Activated naive CD4-positive, alpha-beta T cell treated with anti-CD3 and anti-CD28 coated beads, Interleukin-2, amount 50 U/mL, for 16 hours (primary cell): ENCODE measurements at places on chromosomes 7 and 10.

DNA sequence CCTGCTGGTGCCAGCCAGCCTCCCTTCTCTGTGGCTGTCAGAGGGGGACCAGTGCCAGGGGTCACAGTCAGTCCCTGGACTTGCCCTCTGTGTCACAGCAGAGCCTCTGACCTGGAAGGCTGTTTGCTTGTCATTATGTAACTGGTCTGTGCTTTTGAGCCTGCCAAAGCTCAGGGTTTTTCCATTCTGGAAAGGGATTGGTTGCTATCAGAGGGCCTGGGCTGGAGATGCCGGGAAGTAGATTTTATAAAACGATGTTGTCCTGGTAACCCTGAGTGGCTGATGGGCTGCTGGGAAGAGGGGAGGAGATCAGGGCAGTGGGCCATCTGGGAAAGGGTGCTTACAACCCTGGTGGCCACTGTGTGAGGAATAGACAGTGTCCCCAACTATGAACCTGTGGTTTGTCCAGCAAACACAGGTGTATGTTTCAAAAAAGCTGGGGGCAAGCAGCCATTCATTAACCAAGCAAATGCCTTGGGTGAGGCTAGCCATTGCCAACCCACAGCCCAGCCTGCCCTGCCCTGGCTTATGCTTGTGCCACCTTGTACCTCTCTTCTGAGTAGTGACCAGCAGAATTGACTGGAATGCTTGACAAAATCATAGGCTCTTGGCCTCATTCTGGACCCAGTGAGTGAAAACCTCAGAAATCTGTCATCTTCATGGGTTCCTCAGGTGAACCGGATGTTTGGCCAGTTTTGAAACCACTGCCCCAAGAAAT is 21.6 kb downstream of the SFTPD start:
- DNase-seq: no peak

DNA sequence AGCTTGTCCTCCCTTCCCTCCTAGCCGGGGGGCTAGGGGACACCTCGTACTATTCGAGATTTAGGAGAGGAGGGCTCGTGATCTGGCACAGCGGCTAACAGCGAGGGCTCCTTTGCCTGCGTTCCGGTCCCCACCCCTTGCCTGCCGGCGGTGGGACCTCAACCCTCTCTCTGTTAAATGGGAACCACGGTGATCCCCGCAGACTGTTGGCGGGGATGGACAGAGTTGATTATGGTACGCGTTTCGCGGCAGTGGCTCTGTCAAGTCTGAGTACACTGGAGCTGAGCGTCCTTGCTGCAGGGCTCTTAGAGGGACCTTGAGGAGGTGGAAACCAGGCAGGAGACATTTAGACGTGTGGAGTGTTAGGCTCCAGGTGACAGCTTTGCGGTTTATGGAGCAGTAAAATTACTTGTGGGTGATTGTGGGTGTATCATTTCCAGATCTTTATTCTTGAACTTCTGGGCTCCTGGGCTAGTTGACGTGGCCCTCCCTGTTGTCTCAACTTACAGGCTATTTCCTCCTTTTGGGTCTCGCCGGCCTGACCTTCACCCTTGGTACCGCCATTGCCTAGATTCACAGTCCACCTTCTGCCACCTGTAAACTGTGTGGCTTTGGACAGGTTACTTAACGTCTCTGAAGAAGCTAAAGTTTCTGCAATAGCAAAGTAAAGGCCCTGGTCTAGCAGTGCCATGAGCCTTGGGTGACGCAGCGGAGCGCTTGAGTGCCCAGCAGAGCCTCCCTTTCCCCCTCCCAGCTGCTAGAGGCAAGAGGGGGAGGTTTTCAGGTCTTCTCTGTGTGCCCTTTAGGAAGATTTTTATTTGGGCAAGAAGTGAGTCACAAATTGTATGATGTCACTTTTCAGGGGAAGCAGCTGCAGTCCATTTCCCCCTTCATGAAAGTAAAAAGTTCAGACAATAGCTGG is 739 bp downstream of the CASP7 start:
- DNase-seq: peak; percentile 19

- no peak for DNase-seq
Observed at GRCh38 chr10:119642556-119643111, 8.5 kb upstream of the BAG3 start.

DNA sequence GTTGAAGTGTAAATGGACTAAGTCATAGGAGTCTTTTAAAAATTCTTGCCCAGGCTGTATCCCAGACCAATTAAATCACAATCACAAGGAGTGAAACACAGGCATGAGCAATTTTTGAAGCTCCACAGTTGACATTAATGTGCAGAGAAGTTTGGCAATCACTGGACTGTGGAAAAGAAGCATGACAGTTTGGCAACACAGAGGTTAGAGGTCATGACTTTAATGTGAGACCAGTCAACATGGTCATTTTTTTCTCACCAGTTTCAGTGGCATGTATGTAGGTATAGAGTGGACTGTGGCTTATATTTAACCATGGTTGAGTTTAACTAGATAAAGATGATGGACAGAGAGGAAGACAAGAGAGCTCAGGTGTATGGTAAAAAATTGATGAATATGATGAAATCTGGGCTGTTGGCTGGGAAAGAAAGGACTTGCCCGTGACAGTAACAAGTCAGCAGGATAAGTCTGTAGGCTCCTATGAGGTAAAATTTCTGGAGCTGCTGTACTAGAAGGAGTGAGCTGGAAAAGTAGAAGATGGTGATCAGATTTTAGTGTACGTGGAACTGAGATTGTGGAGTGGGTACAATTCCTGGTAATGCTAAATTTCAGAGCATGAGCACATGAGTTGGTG is 432.2 kb upstream of the GHITM start:
- no peak for DNase-seq

DNA sequence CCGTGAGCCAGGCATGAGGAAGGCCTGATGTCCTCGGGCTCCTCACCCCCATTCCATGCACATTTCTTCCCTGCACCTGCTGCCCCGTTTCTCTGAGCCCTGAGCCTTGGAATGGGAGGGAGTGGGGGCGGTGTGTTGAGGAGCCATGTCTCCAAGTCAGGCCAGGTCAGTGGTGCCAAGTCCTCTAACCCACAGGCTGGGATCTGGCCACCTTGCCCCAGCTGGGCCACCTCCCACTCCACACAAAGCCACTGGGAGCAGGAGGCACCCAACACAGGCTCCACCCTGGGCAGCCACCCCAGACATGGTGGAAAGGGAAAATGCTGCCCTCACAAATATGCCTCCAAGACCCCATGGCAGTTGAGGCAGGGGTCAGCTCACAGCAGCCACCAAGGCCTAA is 27.7 kb downstream of the ZCCHC24 start:
- no peak for DNase-seq

DNA sequence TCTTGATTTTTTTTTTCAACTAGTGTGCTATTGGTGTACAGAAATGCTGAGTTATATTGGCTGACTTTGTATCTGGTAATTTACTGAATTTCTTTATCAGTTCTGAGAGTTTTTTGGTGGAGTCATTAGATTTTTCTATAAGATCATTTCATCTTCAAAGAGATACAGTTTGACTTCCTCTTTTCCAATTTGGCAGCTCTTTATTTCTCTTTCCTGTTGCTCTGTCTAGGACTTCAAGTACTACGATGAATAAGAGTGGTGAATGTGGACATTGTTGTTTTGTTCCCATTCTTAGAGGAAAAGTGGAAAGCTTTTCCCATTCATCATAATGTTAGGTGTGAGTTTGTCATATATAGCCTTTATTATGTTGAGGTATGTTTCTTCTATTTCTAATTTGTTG is 50.2 kb downstream of the LOXL4 start:
- DNase-seq: no peak

DNA sequence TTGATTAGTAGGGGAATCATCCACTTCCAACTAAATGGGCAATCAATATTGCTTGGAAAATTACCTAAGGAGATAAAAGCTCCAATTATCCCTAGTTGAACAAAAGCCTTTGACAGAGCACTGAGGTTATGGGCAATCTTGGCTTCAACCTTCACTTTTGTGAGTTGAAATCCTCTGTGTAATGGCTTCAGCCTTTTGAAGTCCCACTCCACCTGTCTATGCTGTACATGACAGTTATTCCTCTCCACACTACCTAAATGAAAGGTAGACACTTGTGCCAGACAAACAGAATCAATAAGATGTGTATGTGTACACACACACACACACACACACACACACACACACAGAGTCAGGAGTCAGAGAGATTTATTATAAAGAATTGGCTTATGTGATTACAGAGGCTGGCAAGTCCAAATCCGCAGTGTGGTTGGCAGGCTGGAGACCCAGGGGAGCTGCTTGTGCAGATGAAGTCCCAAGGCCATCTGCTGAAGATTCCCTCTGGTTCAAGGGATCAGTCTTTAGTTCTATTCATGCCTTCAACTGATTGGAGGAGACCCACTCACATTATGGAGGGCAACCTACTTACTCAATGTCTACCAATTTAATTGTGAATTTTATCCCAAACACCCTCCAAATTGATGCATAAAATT is 164.8 kb upstream of the CDC14C start:
- no peak for DNase-seq

DNA sequence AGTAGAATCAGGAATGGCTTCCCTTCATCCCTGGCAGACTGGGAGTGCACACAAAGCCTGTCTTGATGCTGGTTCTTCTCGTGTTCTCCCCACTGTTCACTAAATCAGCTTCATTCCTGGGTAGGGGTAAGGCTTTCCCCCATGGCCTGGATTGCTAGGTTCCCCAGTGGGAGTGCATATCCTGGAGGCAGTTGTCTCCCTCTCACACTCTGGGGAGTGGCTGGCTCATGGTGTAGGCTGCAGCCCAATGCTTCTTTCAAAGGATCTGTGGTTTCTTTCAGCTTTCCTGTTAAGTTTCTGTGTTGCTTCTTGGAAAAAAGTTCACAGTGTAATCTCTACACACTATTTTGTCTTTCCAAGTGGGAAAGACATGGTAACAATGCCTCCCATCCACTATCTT is 32.6 kb upstream of the ARMC3 start:
- no peak for DNase-seq

GRCh38 chr7:124930173-124930623 is 573 bp upstream of the POT1 start:
- no peak for DNase-seq

DNA sequence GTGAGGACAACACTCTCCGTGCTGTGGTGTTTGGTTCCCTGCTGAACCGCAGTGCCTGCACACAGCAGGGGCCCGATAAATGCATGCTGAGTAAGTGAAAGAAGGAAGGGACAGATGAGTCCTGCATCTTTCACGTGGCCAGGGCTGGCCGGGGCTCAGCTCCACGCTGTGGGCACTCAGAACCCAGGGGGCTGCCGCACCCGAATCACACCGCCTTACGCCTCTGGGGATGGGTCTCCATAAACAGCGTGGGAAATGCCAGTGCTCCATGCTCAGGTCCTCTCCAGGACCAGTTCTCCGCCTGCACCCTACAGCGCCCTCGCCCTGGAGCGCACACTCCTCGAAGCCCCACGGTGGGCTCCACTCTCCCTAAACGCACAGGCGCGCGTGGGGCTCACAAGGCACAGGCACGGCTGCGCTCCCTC is 38.1 kb downstream of the RASGEF1A start:
- no peak for DNase-seq

GRCh38 chr7:83339907-83340306 is 177.2 kb upstream of the PCLO start:
- no peak for DNase-seq

DNA sequence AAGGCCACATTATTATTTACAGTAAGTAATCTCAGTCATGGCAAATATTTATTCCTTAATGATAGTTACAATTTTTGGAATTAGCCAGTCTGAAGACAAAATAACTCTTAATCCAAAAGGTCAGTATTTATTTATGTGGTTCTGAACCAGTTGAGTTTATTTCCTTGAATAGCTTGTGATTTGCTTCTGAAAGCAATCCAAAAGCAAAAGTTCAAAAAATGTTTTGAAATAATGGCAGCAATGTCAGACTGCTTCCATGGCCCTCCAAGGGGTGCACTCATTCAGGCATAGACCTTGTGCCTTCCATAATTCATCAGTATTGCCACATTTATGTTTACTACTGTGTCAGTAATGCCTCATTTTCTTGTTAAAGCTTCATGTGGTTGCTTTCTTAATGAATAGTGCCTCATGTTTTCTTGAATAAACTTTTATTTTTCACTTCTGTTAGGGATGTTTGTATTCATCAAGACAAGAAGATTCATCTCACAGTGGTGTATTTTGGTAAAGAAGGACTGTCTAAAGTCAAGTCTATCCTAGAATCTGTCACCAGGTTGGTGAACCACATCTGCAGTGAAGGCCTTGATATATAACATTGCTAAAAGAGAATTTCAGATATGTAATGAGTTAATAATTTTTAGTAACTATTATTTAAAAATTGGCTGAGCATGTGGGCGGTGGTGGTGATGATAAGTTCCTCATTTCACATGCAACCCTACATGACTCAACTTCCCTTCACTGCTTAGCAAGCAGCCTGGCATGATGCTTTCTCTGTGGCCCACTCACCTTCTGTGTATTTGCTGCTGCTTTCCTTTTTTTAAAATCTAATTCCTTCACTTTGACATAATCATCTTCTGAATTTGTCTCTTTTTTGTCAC is 22.0 kb downstream of the CSGALNACT2 start:
- DNase-seq: peak; percentile 44

DNA sequence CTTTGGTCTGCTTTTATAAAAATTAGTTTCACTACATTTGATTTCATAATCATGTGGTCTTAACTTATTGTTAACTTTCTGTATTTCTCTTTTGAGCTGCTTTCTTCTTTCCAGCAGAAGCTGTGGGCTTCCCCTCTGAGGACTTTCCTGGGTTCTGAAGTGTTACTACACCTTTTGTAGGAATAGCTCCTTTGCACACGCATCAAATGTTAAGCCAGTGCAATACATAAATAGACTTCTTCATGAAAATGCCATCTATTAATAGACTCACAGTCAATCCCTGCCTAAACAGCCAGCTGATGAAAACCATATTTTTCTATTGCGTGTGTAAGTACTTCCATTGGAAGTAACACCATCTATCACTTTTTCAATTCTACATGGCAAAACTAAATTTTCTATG is 1.5 kb downstream of the ABCB4 start:
- no peak for DNase-seq

GRCh38 chr7:64885520-64886240 is 17.4 kb upstream of the ZNF273 start:
- DNase-seq: no peak

DNA sequence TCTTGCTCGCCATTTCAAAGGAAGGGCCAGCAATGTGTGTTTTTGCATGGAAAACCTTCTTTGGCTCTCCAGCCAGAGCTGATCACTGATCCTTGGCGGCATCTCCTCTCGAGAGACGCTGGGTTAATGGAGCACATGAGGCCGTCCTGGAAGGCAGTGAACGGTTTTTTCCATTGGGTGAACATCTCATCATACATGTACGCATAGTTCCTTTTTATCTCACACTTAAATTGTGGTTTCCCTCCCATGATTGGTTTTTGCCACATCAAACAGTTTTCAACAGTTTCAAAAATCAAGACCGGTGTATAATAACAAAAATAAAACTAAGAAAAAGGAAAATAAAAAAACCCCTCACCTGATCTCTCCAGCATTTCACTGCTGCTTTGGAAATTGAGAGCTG is 276.4 kb downstream of the TCF7L2 start:
- no peak for DNase-seq

GRCh38 chr7:125681508-125681907 is 751.9 kb upstream of the POT1 start:
- DNase-seq: no peak

GRCh38 chr10:125048094-125048864 is 106.4 kb downstream of the ZRANB1 start:
- peak; percentile 51 for DNase-seq
